SIG-M5 (cell line): ENCODE measurements at places on chromosomes 3 and 15.

DNA sequence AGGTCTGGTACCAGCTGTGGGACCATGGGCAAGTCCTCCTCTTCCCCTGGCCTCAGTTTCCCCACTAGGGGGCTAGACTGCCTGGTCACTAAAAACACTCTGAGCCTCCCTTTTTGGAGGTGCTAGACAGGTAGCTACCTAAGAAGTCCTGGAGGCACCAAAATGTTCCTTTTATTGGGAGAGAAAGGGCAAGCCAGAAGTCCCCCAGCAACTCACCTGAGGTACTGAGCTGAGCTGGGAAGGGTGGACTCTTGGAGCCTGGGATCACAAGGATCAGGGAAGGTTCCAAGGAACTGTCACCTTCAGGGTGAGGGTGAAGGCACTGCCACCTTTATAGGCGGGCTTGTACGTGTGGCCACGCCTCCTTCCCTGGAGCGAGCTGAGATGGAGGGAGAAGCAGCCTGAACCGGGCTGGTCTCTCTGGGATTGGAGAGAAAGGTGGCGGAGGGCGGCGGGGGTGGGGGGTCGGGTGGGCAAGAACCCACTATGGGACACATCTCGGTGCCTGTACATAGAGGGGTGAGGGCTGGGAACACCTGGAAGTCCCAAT is at the start of gene CYP1A1:
Gene CYP1A1, minus strand, starts transcription at position 304 of the 550 bp plus-strand sequence. CDS start 2,431 bp downstream, outside the sequence.
- DNase-seq: no peak

GRCh38 chr3:111724694-111725093 is 129.5 kb upstream of the ZBED2 start:
- no peak for DNase-seq

DNA sequence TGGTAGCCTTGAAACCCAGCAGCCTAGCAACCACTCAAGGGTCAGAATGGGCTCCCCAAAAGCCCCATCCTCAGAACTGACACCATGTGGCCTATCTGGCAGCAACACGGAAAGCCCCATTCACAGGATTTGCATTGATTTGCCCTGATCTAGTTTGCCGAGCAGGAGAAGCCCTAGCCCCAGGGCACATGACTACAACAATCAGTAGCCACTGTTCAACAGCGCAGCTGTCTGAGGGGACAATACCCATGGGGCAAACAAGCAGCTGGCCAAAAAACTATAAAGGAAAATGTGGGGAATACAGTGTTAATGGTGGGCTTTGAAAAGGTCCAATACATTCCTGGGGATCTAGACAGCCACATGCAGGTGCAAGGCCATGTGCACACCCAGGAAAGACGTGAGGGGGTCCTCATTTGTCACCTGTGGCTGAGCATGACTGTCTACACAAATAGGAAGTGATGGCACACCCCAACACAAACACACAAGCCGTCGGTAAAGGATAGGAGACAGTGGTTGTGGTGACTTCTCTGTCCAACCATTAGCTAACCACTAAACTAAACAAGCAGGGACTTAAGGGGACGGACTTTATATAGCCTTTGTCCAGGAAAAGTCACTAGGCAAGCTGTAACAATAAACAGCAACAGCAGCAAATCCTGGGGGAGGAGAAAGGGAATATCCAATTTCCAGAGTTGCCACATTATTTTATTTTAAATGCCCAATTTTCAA is 113.7 kb downstream of the LRIG1 start:
- DNase-seq: no peak

- DNase-seq: no peak
Measured at GRCh38 chr15:65264863-65265430, 21.7 kb downstream of the PARP16 start.

GRCh38 chr3:56915966-56916586 is 114.3 kb upstream of the ARHGEF3 start:
- peak; percentile 27 for DNase-seq

DNA sequence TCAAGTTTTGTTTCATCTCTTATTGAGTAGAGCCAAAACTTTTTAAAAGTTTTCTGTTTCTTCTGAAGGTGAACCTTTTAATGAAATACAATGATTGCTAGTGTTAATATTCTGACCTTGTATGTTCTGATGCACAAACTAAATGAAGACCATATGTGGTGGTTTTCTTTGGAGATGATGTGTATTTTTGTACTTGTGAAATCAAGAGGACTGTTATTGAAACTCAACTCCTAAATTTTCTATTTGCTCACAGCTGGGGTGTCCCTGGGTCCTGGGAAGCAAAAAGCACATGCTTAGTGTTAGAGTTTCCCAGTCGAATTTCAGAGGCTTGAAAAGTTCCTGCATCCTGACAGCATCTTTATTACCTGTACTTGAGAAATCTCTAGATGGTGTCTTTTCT is 1185.8 kb upstream of the ALCAM start:
- DNase-seq: no peak

DNA sequence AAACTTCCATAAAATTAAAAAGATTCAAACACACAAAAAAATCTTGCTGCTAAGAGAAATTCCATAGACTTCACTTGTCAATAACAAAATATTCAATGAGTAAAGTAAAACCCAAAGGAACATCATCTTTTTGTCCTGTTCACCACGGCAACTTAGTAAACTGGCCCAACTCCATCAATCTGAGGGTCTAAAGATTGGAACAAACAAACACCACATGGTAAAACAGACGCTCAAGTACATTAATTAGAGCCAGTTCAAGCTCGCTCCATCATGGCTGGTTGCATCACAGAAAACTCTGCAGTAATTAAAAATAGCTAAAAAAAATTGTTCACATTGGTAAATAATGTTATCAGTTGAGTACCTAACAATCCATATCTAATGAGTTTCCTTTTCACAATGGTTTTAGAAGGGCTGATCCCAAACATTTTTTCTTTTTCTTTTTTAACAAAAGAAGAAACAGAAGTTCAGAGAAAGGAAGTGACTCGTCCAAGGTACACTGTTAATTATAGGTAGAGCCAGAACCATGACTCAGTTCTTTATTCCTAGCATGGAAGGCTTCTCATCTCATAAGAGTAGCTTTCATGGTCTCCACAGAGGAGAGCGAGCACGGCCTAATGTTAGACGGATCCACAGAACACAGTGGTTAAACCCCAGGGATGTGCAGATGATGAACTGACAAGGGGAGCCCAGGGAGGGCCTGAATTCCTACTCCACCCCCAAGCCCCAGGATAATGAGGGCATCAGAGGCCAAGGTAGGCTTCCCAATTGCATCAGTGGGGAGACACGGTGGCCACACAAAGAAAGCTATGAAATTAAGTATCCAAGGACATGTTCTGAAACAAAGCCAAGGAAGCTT is 79.2 kb upstream of the ARHGEF3 start:
- no peak for DNase-seq

GRCh38 chr3:121462565-121462964 is 83.2 kb downstream of the POLQ start:
- DNase-seq: no peak

- DNase-seq: no peak
Measured at GRCh38 chr3:128613083-128613829, 37.4 kb downstream of the RPN1 start.

DNA sequence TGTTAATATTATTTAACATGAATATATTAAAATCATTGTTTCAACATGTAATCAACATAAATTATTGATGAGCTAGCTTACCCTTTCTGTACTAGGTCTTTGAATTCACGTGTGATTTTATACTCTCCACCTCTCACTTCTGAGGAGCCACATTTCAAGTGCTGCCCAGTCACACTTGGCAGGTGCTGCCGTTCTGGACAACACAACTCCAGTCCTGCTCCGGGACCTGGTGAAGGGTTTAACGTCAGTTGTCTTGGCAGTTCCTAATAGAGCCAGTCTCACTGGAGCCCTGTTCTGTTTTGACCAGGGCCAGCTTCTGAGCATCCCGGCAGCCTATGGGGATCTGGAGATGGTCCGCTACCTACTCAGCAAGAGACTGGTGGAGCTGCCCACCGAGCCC is 64.1 kb downstream of the LRRK1 start:
- DNase-seq: no peak

DNA sequence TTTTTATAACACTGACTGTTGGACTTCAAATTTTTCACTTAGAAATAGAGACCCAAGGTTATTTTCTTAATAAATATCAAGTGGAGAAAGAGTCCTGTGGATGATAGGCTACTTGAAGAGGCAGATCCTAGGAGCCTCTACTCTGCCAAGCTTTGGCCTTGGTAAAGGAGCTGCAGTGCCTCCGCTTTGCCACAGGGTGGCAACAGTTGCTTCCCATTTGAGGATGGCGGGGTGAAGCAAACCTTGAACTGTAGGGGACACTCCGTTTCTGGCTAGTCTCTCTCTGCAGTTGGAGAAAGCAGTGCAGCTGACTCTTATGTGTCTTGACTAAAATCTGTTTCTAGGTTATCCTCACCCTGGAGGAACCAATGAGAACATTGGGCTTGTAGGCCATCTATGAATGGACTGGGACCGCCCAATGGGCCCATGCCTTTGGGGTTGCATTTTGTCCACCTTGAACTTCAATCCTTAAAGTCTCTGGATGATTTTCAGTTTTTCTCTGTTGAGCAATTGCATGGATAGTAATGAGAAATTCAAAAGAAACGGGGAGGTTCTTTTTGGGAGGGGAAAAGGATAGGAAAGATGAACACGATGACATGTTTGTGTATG is 9.8 kb downstream of the SCG5 start:
- no peak for DNase-seq

DNA sequence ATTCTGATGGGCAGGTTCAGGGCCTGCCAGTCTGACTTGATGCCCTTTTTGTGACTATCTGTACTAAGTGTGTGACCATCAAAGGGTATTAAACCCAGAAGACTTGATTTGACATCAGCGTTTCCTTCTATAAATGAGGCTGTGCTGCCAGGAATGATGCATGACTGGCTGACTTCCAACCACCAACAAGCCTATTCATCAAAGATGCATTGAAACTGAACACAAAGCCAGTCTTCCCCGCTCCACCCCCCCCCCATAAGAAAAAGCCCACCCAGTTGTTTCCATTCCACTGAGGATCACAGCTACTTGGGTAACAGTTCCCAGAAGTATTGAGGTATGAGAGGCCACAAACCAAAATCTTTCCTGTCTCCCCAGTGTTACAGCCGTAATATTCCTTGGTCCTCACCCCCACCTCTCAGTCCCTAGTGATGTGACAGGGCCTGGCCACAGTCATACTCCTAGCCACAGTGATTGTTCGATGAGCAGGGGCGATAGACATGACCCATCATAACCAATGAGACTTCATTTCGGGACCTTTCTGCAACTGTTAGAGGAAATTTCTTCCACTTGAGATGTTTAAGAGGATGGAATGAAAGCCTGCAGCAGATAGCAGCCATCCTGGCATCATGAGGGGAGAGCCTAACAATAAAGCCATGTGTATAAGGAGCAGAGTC is 22.6 kb downstream of the SH3BP5 start:
- DNase-seq: no peak

DNA sequence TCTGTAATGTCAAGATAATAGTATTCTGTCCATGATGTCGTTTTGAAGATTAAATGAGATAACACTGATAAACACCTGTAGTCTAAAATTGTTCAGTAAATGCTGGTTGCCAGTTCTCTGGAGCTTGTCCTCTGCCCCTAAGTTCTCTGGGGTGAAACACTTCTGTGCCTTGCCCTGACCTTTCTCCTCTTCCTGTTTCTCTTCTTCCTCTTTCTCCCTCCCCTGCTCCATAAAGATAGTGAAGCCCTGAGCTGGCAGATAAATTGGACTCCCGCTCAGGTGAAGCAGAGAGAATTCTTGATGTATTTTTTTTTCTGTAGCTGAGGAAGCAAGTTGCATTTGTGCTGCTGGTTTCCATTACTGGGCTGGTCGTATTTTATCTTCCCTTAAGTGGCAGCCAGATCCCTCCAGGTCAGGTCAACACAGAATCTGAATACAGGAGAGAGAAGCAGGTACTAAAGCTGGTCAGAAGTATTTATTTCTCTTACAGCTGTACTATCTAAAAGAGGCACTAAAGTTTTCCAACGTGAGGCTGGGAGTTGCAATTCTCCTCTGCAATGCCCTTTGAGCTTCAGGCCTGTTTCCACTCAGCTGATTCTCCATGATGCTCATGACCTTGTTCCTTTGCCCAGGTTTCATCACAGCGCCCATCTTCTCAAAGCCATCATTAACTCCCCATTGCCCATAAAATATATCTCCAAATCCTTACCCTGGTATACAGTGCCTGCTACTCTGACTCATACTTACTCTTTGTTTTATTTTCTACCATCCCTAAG is 319.3 kb upstream of the CFAP20DC start:
- no peak for DNase-seq
